ENCODE measurements at places on chromosomes 5 and 9.
A peak's percentile ranks its signal among the peaks of the same experiment; 100 is the strongest.

- ATAC-seq, result peak; percentile 96
These were observed 151.8 kb upstream of the VLDLR start for GRCh38 chr9:2469681-2470221.

DNA sequence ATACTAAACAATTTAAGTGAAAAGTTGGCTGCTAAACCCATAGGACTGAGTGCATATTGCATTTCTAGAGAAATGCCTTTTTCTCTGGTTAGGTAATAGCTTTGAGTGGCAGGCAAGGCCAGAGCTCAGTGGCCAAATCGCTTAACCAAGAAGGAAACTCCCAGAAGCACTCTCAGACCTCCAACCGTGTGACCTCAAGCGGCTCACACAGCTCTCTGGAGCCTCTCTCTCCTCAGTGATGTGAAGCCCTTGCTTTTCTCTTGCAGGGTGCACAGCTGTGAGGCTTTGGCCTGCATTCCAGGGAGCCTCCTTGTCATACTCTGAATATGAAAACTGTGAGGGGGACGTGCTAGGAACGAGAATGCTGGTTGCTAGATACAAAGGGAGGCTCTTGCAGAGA, 106.7 kb downstream of the INSYN2B start:
- no peak for ATAC-seq

DNA sequence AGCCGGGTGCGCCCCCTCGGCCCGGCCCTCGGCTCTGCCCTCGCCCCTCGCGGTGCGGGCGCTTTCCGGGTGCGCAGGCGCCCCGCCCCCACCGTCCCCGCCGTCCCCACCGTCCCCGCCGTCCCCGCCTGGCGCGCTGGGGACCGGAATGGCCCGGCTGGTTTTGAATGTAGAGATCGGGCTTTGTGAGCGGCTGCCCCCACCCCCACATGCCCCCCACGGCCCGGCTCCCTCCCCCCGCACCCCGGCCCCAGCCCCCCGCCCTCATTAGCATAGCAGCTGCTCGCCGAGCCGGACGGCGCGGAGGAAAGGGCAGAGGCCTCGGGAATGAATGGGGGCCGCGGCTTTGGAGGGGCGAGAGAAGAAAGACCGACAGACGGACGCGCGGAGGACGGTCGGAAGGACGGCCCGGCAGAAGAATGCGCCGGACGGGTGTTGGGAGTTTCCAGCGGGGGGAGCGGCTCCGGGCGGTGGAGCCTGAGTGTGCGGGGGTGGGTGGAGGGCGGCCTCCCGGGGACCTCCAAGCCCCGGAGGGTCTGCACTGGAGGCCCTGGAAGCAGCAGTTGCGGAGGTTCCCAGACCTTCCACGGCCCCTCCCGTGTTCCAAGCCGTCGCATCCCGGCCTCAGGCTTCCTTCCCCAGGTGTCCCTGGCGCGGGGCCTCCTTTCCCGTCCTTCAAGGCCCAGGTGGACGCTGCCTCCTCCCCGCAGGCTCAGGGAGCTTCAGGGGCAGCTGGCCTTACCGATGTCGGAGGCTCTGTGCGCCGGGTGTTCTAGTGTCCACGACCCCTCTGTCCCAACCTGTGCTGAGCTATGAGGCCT, 6.0 kb downstream of the NRARP start:
- no peak for ATAC-seq

DNA sequence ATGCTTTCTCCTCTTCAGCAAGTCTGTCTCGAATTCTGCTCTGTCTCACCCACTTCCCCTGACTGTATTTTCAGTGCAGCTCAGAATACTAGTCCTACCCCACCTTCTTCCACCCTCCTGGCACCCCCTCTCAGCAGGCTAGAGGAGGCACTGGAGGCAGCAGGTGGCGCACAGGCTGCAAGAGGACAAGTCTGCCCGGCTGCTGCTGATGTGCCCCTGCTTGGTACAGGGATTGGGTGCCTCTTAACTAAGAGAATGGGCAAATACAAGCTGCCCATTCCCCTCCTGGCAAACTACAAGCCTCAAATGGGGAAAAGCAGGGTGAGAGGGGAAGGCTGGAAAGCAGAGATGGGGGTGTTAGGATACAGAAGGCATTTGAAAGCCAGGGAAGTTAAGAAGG, 5.1 kb downstream of the TLN1 start:
- ATAC-seq, result peak; percentile 72

DNA sequence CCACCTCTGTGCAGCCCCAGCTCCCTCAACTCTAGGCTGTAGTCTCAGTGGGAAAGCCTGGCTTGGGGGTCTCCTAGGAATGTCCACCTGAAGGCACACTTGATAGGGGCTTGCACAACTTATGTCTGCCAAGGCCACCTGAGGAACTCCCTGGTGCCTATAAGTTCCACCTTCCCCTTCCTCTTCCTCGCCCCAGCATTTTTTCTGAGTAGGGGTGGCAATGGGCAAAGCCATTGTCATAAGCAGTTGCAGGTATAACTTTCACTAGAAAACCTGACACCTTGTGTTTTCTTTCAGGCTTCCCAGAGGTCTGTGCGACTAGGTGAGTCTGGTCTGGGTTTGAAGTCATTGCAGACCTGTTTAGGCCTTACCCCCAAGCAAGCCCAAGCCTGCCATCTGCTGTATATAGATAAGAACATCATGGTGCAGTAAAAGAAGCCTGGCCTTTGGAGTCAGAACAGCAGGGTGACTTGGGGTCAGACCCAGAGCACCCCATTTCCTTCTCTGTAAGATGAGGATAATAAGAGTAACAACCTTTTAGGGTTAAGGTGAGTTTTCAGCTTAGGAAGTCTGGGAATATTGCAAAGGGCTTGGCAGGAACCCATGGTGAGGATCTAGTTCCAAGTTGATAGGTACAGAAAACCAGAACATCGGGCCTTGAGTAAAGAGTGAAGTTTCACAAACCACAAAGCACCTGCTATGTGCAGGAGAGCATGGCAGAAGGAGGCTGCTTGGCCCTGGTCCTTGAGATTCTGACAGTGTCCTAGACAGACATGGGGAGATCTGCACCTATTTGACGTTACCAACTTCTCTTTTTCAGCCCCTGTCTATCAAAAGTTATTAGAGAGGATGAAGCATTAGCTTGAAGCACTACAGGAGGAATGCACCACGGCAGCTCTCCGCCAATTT, 33.8 kb downstream of the TGFBI start:
- ATAC-seq, result no peak

- ATAC-seq, result no peak
These were observed 76.8 kb downstream of the ISOC1 start for GRCh38 chr5:129171194-129171944.

DNA sequence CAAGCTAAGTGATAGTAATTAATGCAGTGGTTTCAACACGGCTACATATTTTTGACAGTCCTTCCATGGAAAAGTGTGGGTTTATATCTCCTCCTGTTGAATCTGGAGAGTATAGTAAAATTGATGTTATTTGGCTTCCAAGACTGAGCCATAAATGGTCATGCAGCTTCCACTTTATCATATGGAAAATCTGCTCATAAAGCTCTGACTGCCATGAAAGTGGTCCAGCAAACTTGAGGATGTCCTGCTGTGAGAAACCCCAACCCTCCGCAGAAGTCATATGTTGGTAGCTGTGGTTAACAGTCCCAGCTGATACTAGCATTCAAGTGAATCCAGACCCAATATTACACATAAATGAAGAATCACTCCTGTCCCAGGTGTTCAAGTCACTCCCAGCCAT, 378.3 kb downstream of the KCTD16 start:
- no peak for ATAC-seq

DNA sequence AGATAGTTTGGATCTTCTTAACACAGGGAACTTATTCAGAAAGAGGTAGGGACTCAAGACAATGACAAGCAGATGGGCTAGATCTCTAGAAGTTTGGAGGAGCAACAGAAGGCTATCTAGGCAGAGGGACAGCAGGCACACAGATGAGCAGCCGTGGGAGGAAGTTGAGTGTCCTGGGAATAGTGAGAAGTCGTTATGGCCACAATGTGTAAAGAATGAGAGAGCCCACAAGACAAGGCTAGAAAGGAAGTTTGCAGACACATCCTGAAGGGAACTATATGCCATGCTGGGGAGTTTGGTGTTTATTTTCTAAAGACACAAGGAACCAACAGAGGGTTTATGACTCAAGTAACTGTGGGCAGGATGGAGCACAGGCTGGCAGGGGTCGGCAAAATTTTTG, 160.6 kb downstream of the PALM2AKAP2 start:
- ATAC-seq, result no peak

DNA sequence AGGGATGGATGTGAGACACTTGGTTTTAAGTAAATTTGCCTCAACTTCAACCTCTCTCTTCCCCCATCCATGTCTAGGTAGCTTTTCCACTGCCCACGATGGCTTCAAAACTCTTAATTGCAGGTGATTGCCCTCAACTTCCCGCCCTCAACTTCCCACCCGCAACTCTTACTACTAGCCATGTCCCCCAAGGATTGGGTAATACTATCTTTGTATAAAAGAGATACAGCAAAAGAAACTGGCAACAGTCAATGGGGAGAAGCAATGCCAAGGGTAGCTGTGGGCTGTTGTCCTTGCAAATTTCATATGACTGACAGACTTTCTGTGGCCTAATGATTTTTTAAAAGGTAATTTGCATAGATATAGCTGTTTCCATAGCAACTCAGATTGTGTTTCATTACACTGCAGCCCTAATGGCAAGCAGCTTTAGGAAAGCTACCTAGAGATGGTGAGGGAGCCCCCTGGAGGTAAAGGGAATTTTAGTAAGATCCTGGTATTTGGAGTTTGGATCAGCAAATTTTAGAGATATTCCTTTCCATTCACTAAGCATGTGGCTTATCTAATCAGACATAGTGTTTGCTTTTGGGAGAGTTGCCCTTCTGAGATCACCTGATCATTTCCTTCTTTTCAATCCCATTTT, 421.5 kb upstream of the DAP start:
- peak; percentile 77 for ATAC-seq

GRCh38 chr9:673264-673965, 168.1 kb upstream of the DMRT1 start:
- no peak for ATAC-seq

DNA sequence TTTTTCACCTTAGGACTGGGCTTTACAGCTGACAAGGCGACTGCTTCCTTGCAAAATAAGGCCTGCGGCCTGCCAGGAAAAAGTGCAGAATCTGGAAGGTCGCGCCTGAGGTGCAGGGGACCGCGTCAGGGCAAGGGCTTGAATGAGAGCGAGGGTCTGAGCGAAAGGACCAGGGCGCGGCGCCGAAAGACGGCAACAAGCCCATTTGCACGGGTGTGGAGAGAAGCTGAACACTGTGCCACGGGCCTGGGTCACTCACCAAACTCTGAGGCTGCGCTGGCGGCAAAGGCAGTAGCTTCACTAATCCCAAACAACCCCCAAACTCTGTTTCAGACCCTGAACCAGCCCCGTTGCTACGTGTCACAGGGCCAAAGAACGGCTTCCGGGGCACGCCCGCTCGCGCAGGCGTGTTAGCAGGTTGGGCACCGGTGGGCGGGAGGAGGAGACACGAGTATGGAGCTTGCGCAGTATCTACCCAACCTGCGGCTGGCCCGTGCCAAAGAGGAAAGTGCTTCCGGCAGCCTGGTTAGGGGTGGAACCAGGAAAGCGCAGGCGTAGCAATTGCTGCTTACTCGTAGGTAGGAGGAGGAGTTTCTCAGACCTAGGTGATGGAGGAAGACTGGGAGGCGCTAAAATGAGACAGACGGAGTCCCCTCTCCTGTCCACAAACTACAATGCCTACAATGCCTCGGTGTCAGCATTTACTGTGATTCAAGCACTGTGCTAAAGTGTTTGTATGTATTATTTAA, at the start of the genes KCTD16 and YIPF5:
TSS of gene KCTD16 (plus strand) at position 598 of the 749 bp plus-strand sequence.
TSS of gene YIPF5 (minus strand) at position 384 of the 749 bp plus-strand sequence. CDS start 704 bp downstream, outside the sequence.
- peak; percentile 99 for ATAC-seq

GRCh38 chr5:140251527-140251973, 51.4 kb downstream of the PFDN1 start:
- ATAC-seq, result peak; percentile 79

DNA sequence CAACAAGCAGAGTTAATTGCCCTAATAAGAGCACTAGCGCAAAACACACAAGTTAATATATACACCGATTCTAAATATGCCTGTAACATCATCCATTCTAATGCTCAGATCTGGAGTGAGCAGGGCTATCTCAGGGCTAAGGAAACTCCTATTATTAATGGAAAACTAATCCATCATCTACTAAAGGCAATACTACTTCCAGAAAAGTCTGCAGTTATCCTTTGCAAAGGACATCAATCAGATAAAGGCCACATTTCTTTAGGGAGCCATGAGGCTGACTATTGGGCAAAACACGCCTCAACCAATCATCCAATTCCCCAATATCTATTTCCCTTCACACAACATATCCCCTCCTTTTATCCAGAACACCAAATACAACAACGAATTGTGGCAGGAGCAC, 1032.3 kb upstream of the NUDT12 start:
- no peak for ATAC-seq

GRCh38 chr9:11038366-11038765, 425.6 kb upstream of the PTPRD start:
- no peak for ATAC-seq

GRCh38 chr9:110330484-110331105, 7.1 kb downstream of the TXNDC8 start:
- no peak for ATAC-seq

GRCh38 chr5:134549714-134550113, 24.2 kb downstream of the JADE2 start:
- ATAC-seq, result no peak

- no peak for ATAC-seq
These were observed 65.4 kb upstream of the SLC1A1 start for GRCh38 chr9:4424891-4425290.

DNA sequence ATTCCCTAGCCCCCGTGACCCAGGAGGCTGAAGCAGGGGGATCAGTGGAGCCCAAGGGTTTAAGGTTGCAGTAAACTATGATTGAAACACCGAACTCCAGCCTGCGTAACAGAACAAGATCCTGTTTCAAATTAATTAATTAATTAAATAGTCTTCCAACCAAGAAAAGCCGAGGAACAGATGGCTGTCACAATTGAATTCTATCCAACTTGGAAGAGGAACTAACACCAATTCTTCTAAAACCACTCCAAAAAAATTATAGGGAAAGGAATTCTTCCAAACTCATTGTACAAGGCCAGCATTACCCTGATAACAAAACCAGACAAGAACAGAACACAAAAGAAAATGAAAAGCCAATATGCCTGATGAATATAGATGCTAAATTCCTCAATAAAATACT, 43.4 kb upstream of the RGS7BP start:
- no peak for ATAC-seq

DNA sequence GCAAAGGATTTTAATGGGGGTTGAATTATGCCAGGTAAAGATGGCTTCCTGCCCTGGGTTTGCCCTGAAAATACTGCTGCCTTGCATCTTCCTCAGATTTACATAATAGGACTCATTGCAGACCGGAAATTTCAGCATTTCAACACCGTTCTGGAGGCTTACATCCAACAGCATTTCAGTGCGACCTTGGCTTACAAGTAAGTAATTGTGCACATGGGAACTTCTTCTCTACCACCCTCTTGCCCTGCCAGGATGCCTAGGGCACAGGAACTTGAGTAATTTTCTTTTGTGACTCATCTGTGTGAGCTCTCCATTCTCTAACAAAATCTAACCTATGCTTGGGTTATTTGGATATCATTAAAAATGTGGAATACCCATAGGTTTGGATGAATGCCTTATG, 80.2 kb downstream of the DOCK2 start:
- ATAC-seq, result no peak

GRCh38 chr9:19171271-19171670, 44.0 kb upstream of the PLIN2 start:
- no peak for ATAC-seq

- ATAC-seq, result no peak
These were observed 60.5 kb downstream of the GABRG2 start for GRCh38 chr5:162128117-162128516.

Data from SK-N-SH treated with all-trans-retinoic acid at 6 μM for 48 hours (cell line).